GM12891 (cell line): ENCODE measurements at places on chromosomes 3 and 15.

DNA sequence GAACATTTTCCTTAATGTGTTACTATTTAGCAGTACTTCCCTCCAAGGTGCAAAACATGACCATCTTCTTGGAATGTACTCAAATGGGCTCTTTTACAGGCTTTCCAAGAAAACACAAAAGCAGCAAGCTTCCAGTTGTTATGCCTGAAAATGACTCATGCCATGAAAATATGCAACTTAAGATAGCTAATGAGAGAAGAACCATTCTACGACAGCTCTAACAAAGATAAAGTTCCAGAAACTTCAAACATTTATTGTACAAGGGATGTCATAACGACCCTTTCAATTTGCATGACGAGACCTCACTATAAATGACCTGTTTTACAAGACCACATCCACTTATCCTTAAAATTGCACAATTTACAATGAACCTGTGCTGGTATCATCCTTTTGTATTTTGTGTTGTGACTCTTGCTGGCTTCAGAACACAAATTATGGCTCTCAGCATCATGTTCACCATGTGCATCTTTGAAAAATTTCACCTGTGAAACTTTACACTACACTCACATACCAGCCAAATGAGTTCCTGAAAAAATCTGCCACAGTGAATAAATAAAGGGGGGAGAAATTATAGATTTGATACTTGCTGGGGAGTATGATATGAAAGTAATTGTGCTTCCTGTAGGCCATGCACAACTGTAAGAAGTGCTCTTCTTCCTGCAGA lies 433.7 kb downstream of the MAGI1 start:
- no peak for DNase-seq

- no peak for DNase-seq
Measured at GRCh38 chr3:8557298-8557697, 55.7 kb downstream of the LMCD1 start.

DNA sequence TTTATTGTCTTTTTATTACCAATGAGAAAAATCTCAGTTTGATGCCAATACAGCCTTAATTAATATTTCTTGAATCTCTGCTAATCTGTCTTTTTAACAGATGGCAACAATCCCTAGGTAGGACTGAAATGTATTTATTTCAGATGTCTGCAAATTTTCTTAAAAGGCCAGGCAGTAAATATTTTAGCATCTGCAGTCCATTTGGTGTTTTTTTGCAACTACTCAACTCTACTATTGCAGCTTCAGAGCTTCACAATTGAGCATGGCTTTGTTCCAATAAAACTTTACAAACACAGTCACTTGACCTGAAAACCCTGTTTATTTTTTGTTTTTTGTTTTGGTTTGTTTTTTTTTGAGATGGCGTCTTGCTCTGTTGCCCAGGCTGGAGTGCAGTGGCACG lies 82.7 kb downstream of the RARB start:
- DNase-seq = no peak

- no peak for DNase-seq
Measured at GRCh38 chr15:101373577-101373976, 78.5 kb upstream of the SNRPA1 start.

DNA sequence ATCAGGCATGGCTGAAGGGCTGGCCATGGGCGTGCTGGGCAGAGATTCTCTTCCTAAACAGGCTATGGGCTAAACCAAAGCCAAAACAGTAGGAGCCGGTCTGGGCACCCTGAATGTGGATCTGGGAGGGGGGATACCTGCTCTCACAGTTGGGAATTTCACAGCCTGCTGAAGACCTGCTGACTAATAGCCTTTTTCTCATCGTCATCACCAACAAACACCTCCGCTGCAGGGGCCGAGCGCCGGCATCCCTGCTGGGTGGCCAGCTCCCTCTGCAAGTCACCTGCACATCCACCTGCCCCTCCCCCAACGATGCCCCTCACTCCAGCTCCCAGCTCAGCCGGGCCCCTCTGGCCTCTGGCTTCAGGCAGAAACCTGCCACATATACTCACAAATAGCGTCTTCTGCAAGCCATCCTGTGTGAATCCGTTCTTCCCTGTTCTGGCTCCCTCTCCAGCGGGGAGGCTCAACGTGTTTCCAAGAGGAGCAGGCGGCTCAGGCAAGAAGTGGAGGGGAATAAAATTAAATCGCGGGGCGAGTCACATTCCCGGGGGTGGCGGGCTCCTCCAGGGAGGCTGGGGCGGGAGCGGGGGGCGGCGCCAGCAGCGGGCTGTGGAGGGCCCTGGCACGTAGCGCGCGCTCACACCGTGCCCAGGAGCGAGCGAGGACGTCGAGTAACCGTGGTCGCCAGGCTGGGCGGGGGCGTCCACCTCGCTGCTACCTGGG lies 466 bp downstream of the IQSEC1 start:
- no peak for DNase-seq

DNA sequence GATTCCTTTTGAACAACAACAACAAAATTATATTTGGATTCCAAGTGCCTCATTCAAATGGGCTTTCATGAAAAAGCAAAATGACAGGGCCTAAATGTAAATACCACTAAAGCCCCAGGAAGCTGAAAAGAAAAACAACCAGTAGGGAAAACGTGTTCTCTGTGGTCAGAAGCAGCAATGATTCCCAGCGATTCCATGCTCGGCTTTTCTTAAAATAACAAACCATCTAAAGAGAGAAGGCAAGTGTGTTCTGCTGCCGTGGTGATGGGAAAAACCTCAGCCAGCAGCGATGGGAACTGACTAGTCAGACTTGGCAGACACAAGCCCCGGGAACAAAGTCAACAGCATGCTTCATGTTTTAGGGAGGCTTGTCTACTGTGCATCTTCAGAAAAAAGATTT lies 153.6 kb downstream of the TNIK start:
- DNase-seq = no peak

- DNase-seq = no peak
Measured at GRCh38 chr3:142481196-142481595, 33.4 kb upstream of the XRN1 start.

GRCh38 chr3:138381950-138382715 lies 33.8 kb downstream of the MRAS start:
- DNase-seq = no peak

DNA sequence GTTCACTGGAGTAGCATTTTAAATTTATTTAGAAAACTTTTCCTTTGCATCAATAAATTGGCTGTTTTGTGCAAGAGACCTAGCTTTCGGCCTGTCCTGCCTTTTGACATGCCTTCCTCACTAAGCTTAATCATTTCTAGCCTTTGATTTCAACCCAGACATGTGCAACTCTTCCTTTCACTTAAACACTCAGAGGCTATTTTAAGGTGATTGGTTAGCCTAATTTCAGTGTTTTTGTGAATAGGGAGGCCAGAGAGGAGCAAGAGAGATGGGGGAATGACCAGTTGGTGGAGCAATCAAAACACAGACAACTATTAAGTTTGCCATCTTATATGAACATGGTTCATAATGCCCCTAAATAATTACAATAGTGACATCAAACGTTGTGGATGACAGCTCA lies 333.4 kb downstream of the SLC9A9 start:
- DNase-seq = no peak

DNA sequence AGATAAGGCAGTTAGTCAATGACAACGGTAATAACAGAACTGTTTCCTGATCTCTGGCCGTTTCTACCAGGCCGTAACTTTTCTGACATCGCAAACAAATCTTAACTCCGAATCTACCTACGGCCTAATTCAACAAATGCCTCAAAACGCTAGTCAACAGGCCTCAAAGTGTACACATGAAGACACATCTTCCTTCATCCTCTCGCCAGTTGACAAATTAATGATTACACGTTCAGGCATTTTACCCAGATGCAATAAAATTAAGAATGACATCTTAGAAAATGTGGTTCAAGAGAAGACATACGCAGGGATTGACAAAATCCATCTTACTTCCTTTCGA lies 1.5 kb downstream of the SFMBT1 start:
- DNase-seq = no peak

DNA sequence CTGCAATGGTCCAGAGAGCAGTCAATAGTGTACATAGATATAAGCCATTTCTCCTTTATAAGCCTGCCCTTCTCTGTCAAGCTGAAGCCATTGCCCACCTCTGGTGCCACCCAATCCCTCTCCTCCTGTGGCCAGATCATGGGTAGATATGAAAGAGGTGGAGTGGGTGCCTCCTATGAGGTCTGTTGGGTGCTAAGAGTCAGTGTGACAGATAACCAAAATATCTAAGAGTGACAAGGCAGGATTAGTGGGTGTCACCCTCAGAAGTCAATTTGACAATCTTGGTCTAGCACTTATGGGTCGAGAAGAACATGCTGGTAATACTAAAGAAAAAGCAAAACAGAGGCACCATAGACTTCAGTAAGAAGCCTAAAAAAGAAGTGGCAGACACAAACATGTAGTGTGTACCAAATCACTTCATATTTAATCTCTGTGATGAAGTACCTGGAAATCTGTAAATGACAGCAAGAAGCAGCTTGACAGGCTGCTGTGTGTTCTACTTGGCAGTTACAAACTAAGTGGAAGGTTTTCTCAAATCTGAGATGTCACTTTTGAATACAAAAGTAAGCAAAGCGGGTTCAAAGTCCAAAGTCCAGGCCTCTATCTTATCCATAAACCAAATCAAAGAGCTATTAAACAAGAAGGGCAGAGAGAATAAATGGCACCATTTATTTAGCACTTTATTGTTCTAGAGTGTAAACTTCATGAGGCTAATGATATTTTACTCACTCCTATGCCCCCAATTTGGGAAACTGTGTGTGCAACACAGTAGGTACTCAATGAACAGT lies 118.9 kb upstream of the EOMES start:
- DNase-seq = no peak

DNA sequence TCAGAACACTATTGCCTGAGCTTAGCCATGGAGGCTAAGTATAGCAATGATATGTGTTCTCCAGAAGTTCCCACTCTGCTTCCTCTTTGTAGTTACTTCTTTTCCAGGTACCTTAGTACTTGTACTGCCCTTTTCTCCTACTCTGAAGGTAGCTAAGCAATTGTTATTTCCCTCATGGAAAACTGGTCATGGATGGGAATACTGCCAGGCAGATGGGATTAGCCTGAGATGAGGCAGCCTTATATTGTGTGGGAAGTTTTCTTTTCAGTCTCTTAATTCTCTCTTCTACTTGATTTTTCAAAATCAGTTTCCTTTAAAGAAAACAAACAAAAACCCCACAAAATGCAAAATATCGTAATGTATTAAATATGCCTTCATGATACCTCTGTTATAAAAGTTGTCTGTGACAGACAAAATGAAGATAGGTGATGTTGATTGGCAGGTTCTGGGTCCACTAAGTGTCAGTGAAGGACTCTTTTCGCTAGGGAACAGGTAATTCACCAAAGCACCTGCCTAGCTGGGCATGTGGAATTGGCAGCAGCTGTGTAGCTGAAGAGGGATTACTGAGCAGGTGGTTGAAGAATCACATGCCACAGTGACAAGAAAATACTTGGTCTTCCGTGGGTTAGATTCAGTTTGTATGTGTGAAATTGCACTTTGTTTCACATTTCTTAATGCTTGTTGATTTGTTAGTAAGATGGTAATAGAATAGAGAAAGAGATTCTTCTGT lies 4.1 kb downstream of the ZNF609 start:
- DNase-seq = no peak

DNA sequence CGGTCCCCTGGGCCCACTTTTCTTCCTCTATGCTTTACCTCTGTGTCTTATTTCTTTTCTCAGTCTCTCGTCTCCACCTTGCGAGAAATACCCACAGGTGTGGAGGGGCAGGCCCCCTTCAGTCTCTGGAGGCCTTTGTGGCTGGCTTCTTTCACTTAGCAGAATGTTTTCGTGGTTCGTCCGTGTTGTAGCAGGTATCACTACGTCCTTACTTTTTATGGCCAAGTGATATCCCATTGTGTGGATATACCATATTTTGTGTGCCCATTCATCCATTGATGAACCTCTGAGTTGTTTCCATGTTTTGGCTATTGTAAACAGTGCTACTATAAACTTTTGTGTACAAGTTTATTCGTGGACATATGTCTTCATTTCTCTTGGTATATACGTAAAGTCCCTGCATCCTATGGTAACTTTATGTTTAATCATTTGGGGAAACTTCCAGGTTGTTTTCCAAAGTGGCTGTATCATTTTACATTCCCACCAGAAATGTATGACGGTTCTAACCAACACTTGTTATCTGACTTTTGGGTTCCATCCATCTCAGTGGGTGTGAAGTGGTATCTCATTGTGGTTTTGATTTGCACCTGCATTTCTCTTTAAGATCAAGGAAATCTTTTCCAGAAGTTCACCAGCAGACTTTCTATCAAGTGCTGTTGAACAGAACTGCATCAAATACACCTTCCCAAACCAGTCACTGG lies 5.6 kb downstream of the PIGZ start:
- DNase-seq = no peak

DNA sequence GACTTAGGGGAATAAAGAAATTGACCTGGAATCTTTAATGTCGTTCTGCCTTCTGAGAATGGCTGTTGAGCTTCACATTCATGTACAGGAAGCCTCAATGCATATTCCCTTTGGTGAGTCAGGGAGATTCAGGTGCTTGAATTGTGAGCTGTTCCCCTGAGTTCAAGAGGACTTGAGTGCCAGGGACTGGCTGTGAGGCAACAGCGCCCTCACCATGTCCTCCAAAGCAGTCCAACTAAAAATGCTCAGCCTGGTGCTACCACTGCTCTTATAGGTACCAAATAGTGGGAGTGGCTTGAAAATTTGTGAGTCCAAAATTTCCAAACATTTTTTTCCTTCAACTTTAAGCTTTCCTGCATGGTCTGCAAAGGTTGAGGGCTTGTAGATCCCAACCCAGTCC lies 54.1 kb downstream of the LEO1 start:
- no peak for DNase-seq

DNA sequence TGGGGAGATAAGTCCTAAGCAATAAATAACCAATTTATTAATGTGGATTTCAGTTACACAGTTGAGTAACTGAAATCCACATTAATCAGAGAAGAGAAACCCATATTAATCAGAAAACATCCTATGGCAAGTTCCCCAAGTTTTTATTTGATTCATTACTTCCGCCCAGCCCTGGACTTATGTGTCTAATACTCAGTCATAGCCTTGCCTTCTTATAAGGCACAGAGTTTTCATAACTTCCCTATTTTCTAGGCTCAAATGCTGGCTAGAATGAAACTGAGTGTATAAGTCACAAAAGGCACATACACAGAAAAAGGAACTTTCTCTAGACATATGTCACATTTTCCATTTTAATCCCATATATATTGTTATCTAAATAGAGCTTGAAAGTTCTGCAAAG lies 28.8 kb downstream of the CD47 start:
- DNase-seq = no peak

GRCh38 chr15:43898891-43899290 lies 72.1 kb downstream of the WDR76 start:
- no peak for DNase-seq

DNA sequence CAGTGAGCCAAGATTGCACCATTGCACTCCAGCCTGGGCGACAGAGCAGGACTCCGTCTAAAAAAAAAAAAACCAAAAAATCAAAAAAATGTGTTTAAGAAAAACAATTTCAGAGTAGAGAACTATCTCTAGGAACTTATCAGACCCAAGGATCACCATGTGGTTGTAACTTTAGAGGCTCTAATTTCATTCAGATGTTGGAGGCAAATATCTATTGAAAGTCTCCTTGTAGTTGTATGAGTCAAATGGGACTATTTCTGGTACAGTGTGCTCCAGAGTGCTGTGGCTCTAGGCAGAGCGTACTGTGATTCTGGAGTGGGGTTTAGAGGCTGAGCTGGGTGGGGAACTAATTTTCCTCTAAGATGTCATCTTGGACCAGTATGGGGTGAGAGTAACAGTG lies 398.7 kb downstream of the SHQ1 start:
- DNase-seq = no peak
